Panc1 (cell line): ENCODE measurements at places on chromosomes 1 and 21.

DNA sequence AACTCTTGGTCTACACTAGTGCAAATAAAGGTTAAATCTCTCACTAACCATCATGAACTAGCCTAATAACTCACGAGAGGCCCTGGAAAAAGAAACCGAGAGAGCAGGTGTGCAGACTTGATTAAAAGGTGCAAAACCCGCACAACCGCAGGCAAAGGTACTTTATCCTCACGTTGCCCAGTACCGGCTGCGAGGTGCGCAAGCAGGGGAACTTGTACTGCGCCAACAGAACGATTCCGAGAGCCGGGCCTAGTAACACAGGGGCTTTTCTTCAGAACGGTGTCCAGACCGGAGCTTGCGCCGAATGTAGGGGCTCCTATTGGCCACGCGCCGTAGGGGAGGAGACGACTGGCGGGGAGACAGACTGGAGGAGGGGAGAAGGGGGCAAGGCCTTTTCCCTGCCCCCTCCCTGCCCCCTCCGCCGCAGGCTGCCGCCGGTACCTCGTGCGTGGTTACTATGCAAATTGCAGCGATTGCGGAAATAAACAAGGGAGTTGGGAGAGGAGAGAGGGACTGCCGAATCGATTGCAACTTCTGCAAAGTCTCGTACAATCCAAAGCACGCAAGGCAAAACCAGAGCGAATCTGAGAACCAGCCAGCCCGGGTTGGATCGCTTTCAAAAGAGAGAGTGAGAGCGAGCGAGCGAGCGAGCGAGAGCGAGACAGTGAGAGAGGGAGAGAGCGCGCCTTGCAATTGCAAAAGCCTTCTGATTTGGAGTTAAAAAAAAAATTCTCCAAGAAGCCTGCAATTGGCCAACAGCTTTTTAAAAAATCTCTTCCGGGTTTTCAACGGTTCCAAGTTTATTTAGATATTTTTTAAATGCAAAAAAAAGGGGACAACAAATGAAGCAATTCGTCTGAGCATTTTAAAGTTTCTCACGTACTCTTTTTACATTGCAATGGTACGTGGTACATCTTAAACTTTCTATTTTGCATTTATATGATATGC, 5.4 kb upstream of the NFIA start:
- DNase-seq, result peak; percentile 39

DNA sequence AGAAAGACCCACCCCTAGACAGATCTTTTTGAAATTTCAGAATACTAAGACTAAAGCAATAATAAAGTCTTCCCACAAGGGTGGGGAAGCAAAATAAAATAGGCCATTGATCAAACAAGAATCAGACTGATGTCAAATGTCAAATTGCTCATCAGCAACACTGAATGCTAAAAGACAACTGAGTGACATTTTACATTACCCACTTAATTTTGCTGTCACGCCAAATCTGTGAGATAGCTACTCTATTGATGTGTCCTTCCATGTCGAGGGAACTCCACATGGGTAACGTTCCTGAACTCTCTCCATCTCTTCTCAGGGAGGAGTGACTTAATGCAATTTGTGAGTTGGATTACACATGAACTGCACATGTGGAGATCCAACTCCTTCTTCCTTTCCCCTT, 271.7 kb upstream of the CAMK1G start:
- no peak for DNase-seq

GRCh38 chr1:205287767-205288559, 33.6 kb downstream of the NUAK2 start:
- DNase-seq, result no peak

GRCh38 chr1:39573736-39574624, 2.6 kb downstream of the PABPC4 start:
- no peak for DNase-seq

GRCh38 chr21:31772674-31773555, 41.0 kb upstream of the SCAF4 start:
- DNase-seq, result no peak
